ENCODE measurements at places on chromosomes 3 and 15.

DNA sequence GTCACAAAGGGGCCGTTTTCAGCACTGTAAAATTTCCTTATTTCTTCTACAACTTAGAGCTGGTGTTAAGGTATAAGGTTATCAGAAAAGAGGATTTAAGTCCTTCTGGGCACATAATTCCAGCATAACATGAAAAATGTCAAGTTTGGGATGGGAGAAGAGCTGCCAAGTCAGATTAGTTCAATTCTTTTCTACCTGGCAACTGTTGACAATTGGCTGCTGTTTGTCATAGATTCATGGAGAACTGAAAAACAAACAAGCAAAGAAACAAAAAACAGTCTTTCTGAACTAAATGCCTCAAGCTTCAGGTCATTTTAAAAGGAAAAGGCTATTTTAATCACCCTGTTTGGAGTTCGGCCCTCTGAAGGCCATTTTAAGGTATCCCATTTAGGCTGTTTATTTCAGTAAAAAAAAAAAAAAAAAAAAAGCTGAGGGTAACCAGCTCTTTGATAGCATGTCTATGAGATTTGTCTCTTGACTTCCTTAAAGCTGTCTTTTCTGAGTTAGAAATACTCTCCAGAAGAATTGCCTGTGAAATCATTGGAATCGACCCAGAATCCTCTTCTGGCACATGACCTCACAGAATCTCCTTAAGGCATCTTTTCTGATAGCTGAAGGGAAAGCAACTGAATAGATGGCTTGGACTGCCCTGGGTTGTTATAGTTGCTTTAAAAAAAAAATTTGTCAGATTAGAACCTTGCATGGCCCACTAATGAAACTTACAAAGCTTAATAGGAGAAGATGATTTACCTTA lies 173.3 kb downstream of the SEMA6D start:
- DNase-seq: no peak

DNA sequence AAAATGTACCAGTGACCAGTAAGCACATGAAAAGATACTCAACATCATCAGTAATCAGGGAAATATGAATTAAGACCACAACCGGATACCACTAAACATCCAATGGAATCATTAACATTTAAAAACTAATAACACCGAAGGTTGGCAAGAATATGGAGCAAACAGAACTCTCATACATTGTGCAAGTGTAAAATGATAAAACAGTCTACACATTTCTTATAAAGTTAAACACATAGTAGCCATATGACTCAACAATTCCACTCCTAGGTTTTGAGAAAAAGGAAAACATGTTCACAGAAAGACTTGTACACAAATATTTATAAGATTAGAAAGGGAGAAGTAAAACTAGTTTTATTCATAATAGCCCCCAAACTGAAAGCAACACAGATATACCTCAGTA lies 60.3 kb upstream of the SLCO2A1 start:
- no peak for DNase-seq

- no peak for DNase-seq
These were observed 12.8 kb downstream of the HEMK1 start for GRCh38 chr3:50582083-50582482.

DNA sequence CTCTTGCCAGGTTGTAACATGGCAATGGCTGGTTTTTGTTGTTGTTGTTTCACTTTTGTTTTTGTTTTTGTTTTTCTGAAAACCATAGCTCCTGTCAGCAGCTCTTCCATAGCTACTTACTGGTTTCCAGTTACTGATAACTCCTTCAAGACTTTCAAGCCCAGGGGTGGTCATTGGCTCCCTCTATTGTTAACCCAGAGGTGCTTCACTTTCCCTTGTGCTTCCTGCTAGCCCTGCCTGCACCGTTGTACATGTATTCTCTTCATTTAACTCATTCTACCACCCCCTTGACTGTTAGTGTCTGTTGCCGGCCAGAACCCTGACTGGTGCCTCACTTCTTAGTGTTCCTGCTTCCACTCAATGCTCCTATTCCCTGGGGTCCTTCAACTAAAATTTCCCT lies 4.2 kb upstream of the TRAT1 start:
- DNase-seq: peak; percentile 29

- no peak for DNase-seq
These were observed 602.0 kb downstream of the TBL1XR1 start for GRCh38 chr3:176595307-176595706.

DNA sequence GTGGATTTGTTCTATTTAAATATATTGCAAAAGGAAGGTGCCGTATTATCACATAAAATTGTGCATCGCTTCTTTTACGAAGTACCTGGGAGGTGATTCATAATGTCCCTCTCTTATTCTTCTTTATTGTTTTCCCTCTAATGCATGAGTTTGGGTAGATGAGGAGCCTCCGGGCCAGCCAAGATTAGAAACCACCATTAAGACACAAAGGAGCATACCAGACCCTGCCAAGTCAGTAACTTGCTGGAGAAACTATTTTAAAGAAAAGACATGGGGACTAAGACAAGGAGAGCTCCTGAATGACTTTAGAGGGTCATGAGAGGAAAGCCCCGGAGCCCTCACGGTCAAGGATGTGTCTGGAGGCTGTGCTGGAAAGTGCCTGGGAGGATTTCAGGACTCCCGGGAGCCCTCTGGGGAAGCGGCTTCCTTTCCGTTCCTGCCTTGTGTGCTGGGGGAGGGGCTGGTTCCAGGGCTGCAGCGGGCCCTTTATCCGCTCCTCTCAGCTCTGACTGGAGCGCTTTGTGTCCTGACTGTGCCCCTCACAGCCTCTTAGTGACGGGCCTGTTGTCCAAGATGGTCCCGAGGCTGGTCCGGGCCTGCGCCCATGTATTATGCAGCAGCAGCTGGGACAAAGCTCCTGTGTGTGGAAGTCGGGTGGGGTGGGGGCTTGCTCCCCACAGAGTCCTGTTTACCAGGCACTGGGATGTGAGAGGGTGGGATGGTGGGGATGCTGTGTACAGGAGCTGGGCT lies 35.7 kb downstream of the CORO2B start:
- DNase-seq: no peak

DNA sequence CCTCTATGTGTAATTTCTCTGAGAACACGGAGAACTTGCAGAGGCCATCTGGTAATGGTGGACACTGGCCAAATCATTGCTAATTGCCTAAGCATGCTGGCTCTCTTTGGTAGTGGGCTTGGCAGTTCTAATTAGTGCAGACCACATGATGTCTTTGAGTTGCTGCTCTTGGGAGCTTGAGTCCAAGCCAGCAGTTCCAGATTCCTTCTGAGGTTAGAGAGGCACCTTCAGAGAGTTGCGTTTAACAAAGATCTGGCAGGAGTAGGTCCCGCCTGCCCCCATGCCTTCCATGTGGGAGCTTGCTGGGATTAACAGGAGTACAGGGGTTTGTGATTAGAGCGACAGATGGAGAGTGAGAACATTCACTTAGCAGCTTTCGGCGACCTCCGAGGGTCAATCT lies 449.0 kb upstream of the LMCD1 start:
- DNase-seq: no peak

GRCh38 chr3:63911509-63911872 lies 692 bp downstream of the SCAANT1 start:
- DNase-seq: peak; percentile 1

GRCh38 chr3:17075907-17076306 lies 191.2 kb downstream of the PLCL2 start:
- DNase-seq: no peak

DNA sequence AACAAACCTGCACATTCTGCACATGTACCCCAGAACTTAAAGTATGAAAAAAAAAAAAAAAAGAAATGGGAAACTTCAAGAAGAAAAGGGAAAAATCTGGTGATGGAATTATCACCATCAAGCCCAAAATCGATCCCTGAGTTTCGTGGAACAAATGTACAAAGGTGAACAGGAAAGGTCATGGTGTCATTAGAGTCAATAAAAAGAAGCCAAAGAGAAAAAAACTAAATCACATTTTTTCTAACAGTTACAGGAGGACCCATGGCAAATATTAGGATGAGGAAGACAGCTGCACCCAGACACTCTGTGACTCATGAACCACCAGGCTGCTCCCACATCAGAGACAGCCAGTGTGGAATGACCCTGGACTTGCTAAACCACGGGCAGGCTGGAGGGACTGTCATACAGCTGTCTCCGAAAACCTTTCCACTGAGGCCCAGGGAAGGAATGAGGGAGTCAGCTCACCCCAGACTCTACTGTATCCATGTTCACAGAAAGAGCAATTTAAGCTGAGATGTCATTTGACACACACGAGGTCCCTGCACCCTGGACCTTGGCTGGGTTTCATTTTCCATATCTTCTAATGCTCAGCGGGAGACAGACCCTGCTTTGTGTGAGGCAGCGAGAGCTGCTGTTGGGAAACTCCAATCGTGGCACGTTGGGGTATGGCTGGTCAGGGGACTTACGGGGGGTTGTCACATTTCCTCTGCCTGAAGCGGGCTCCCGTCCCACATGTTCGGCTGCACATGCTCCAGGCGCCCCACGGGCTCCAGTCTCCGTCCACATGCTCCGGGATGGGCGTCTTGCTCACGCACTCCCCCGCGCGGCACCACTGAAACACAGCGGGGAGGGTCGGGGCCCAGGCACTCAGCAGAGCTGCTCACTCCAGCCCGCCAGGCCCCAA lies 210.2 kb downstream of the ADAMTS17 start:
- DNase-seq: no peak

DNA sequence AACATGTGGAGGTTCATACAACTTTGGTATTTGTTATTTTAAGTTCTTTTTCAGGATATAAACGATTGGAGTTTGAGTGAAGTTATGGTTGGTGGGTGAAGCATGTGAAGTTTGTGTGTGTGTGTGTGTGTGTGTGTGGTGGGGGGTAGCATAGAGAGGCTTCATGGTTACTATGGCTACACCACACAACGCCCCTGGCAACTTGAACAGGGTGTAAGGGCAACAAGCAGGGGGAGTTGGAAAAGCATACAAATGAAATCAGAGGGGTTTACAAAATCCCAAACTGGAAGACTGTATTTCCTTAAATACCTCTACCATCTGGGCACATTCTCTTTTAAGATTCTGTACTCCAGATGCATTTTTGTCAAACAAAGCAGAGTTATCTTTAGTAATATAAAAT lies 207.5 kb downstream of the SV2B start:
- no peak for DNase-seq

GRCh38 chr3:43892061-43892460 lies 201.3 kb downstream of the ABHD5 start:
- DNase-seq: no peak

DNA sequence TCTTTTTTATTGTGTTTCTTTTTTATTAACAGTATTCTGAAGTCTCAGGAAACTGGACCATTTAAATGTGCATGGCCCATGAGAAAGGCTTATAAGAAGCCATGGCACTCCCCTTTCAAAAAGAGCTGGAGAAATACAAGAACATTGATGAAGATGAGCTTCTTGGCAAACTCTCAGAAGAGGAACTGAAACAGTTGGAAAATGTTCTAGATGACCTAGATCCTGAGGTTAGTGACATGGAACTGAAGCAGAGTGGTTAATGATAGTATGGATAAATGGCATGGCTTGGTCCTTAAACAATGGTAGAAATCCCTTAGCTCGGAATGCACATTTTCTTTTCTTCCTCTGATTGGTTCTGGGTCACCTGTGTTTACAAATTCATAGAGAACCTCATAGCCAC lies 14.9 kb downstream of the TMOD2 start:
- no peak for DNase-seq

DNA sequence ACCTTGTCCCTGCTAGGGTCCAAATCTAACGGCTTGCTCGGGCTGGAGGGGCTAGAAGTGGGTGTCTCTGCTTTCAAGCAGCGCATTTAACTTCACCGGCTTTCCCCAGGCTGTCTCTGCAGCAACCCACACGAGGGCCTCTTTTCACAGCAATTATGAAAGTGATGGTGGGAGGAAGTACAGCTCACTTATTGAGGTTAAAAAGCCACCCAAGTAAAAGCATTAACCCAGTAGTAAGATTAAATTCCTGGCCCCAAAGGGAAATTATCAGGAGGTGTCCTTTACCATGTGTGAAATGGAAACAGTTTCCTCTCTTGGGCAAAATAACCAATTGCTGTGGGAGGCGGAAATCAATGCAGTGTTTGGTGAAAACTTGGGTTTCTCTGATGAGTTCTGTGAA lies 41.1 kb downstream of the NGRN start:
- DNase-seq: no peak

DNA sequence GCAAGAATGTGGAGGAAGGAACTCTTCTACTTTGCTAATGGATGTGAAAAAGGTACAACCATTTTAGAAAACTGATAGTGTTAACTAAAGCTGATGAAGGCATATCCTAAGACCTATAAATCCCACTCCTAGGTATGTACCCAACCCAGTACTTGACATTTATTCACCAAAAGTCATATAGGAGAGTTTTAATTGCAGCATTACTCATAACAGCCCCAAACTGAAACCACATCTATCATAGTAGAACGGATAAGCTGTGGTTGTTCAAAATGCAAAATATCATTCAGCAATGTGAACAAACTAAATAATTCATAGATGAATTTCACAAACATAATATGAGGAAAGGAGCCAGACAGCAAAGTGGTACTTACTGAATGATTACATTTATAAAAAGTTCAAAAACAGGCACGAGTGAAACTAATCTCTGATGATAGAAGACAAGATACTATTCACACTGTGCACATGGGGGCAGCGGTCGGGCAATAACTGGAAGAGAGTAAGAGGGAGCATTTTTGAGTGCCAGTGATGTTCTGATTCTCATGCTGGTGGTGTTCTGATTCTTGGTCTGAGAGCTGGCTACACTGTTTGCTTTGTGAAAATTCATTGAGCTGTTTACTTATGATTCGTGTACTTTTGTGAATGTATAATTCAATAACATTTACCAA lies 34.3 kb downstream of the GOLIM4 start:
- no peak for DNase-seq

- DNase-seq: no peak
These were observed 11.8 kb downstream of the INO80 start for GRCh38 chr15:41104234-41104633.

- DNase-seq: no peak
These were observed 296.0 kb upstream of the ICE2 start for GRCh38 chr15:60774829-60775463.

GRCh38 chr3:14925729-14926591 lies 21.4 kb upstream of the NR2C2 start:
- DNase-seq: no peak

DNA sequence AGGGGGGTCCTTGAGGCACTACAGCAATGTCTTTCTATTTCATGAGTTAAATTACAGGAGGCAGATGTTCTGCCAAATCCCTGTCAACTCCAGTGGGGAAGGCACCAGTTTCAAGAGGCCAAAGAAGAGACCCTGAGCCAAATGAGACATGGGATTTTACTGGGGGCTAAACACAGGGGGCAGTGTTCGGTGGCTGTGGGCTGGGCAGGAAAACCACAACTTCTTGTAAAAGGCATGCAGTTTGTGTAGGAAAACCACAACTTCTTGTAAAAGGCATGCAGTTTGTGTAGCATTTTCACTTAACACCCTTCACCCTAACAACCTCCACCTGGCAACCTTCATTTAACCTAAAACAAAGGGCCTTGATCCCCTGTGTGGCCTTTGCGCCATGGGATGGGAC lies 61.0 kb downstream of the POLR2M start:
- DNase-seq: no peak

GRCh38 chr3:110974902-110975301 lies 96.7 kb upstream of the NECTIN3 start:
- no peak for DNase-seq

- DNase-seq: no peak
These were observed 212.2 kb upstream of the LINGO1 start for GRCh38 chr15:77844798-77845446.

- no peak for DNase-seq
These were observed 768 bp upstream of the SEMA5B start for GRCh38 chr3:123028233-123028828.

- DNase-seq: no peak
These were observed 59.9 kb upstream of the MCF2L2 start for GRCh38 chr3:183488343-183488742.

GRCh38 chr15:96431786-96432185 lies 101.3 kb downstream of the NR2F2 start:
- DNase-seq: no peak

All from stimulated activated CD4-positive, alpha-beta T cell treated with anti-CD3 and anti-CD28 coated beads, Interleukin-1b, Interleukin-23, amount 100 ng/mL, for 1 hour (primary cell).